Right atrium auricular region (tissue), 2 donors: ENCODE measurements at places on chromosomes 5 and 9. TPM values are rescaled to one million over a fixed set of nuclear protein-coding genes. Genes with fewer than 3 reads are reported as not detected.

DNA sequence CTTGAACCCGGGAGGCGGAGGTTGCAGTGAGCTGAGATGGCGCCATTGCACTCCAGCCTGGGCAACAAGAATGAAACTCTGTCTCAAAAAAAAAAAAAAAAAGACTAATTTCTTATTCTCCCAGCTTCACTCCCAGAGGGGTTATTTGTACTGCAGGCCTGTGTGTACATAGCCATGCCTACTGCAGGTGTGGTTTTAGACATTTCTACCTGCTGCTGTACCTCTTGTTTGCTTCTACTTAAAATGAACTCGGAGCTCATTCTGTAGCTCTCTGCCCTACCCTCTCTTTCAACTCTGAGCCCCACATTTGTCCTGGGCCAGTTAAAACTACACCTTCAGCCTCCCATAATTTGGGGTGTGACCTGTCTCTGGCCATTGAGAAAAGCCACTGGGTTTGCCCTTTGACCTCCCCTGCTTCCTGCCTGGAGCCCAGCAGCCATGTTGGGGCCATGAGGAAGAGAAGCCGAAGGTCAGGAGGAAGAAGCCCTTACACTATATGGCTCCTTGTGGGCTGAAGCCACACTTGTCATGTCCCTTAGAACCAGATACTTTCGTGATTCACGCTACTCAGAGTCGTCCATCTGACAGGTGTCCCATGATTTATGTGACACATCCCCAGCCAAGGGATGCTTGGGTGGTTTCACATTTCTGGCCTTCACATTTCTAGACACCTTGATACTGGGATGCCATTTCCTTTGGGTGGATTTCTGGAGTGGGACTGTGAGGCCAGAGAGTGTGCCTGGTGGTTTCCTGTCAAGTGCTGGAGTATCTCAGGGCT, 9.4 kb upstream of the CARD19 start:
- DNase-seq, result no peak

The RGS7BP gene
- 3.6 TPM for total RNA-seq

- DNase-seq, result peak; percentile 83
Observed at GRCh38 chr9:129752900-129753729, at the start of gene PTGES. Gene PTGES, minus strand, starts transcription at chr9:129753042. Its CDS starts 30 bp downstream, at chr9:129753012.

DNA sequence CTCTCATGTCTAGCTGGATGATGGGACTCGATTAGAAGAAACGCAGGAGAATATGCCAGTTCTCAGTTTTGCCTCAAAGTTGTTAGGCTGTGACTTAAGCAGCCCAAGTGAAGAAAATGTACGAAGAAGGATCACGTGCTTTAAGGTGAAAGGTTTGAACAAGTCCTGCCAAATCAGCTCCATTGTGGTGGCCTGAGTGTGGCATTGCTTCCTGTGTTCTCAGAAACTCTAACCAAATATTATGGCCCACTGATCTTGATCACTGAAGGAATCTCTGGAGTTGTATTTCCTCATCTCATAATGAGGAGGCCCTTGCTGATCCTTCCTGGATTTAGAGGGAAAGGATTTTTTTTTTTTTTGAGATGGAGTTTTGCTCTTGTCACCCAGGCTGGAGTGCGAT, 44.0 kb downstream of the OTULIN start:
- no peak for DNase-seq

DNA sequence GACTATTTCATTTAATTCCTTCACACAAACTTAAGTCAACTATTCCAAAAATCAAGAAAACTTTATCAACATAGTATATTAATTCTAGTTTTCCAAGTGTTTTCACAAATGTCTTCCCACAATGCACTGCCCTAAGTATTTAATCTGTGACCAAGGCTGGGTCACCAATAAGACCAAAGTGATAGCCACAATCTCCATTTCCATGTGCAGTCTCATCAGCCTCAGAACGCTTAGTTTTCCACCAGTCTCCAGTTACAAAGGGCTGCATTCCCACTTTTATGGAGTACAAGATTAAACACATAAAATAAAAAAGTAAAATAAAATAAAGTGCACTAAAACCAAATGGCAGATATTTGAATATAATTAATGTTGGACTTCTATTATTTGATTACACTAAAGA, 371.6 kb upstream of the CCNH start:
- no peak for DNase-seq
